ENCODE measurements at places on chromosomes 4 and X.

DNA sequence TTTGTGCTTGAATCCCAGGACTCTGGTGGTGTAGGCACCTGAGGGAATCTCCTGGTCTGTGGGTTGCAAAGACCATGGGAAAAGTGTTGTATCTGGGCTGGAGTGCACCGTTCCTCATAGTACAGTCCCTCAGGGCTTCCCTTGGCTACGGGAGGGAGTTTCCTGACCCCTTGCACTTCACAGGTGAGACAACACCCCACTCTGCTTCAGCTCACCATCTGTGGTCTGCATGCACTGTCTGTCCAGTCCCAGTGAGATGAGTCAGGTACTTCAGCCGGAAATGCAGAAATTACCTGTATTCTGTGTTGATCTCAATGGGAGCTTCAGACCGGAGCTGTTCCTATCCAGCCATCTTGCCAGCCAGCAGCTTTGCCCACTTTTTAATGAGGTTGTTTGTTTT, 353.0 kb upstream of the IRS4 start:
- DNase-seq = no peak

GRCh38 chr4:147737623-147738022, 5.7 kb downstream of the ARHGAP10 start:
- peak; percentile 28 for DNase-seq

- DNase-seq = no peak
Measured at GRCh38 chr4:139501527-139501926, 47.6 kb downstream of the RAB33B start.

DNA sequence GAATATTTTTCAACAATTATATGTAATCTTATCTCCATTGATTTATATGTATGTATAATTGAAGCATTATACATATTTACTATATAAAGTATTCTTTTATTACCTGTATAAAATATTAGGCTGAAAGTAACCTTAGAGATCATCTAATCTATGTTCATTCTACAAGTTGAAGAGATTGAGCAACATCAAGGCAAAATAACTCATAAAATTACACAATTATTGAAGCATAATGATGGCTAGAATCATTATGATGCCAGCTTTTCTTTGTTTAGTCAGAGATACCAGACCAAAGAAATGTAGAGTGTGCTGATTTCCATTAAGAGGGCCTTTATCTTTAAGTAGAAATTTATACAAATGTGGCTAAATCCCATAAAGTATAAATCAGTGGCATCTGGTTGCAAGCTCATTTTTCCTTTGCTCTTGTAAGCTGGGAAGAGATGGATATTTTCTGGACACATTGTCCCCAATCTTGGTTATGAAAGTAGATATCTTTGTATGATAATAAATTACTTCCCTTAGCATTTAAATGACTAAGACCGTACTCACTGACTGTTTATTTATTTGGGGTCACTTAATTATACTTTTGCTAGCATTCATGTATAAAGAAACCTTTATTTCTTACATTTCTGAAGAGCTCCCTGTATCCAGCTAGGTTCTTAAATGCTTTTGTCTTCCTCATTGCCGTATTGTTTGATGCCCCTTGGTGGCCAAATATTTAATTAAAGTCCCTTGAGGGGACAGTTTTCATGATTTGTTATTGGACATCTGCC, 339.8 kb downstream of the PCDH7 start:
- no peak for DNase-seq

- DNase-seq = no peak
Measured at GRCh38 chr4:89929425-89930159, 34.9 kb downstream of the MMRN1 start.

DNA sequence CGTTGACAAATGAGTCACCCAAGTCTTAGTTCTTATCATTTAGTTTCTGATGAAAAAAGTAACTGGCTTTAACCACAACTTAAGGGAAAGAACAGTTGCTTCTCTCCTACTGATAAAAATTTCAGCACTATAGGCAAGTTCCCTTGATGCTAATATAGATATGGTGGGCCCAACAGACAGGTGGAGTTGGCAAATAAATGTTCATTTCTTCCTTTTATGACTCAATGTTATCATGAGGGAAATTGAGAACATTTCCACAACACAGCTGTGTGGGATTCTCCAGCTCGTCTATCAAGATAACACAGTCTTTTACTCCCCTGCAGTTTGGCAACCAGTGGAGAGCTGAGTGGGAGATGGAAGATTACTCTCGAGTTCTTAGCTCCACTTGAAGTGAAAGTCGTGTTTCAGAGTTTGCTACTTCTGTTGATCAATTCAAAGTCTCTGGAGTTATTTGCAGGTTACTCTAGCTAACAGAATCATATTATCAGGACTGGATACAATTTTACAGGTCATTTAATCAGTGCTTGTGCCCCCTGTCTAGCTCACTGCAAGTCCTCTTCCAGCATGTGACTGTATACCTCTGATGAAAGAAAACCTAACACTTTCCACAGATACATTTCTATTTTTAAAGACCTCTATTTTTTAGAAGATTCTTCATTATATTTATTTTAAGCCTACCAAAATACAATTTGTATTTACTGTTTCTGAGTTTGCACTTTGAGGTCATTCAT, 270.6 kb upstream of the GK2 start:
- DNase-seq = no peak

DNA sequence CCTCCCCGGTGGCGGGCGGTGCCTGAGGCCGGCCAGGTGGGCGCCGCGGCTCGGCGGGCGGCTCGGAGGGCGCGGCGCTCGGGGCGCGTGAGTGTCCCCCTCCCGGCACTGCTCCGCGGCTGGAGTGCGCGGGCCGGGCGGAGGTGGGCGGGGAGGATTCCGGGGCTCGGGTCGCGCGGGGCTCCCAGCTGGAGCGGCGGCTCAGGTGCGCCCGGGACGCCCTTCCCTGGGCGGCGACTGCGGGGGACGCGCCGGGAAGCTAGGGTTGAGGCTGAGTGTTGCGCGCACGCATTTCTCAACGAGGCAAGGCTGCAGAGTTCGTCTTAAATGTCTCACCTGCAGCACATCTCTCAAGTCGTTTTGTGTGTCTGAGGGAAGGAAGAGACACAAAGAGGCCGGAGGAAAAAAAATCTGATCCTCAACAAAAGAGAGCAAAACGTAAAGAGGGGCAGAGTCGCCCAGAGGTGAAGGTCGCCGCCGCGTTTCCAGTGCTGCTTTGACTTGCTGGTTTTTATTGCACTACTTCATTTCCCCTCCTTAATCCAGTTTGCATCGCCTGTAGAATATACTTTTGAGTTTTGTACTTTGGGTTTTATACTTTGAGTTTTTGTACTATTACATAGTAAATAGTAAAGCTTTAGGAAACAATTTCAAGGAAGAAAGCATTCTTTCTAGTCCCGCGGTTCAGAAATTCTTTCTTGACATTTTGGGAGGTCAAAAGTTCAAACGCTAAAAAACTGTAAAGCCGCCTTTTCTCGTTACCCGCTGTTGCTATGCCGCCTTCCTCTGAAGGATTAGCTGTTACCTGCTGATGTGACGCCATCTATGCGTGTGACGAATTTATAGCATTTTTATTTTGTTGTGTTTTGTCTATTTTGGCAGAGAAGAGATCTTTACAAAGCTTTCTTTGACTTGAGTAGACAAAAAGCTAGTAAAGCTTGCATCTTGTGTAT, 106.5 kb upstream of the STOX2 start:
- DNase-seq = peak; percentile 79

- no peak for DNase-seq
Measured at GRCh38 chr4:183639291-183639690, 19.7 kb downstream of the RWDD4 start.

DNA sequence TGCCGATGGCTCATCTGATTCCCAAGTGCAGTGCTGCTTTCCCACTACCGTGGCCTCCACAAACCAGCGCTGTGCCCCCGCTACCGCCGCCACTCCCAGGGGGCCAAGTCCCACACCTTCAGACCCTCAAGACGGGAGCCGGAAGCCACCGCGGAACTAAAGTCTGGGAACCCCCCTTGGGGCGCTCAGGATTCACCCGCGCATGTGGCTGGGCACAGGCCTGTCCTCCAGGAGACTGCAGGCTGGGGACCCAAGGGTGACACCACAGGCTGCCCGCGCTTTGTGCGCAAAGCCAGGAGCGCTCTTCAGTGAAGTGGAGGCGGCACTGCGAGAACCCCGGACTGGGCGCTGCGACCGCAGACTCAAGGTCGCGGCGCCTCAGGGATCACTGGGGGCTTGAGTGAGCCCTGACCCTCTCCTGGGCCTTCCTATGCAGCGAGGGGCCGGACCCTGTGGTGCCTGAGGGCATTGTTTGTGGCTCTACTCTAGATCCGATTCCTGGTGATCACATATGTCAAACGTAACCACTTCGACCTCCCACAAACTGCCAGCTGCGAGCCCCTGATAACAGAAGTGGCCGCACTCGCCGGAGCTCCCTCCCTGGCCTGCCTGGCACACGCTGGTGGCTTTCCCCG, 20.4 kb upstream of the TBC1D14 start:
- DNase-seq = peak; percentile 46

- DNase-seq = no peak
Measured at GRCh38 chr4:153603835-153604234, 80.2 kb upstream of the TLR2 start.

GRCh38 chrX:103533511-103534216, 14.4 kb upstream of the RAB40A start:
- DNase-seq = peak; percentile 7

DNA sequence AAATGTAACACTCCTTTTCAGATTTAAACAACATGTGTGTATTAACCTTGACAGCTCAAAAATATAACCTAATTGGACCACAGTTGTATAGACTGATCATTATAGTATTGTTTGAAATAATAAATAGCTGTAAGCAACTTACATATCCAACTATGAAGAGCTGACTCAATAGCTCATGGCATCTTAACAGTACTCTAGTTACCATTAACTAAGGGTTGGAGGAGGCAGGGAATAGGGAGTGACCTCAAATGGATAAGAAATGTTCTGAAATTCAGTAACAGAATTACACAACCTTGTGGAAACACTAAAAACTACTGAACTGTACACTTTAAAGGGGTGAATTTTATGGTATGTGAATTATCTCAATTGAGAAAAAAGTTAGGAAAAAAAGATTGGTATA, 136.5 kb upstream of the CPEB2 start:
- no peak for DNase-seq

GRCh38 chr4:176988226-176988625, 195.5 kb upstream of the VEGFC start:
- DNase-seq = no peak

GRCh38 chrX:16188687-16189086, 21.4 kb downstream of the MAGEB17 start:
- DNase-seq = no peak

DNA sequence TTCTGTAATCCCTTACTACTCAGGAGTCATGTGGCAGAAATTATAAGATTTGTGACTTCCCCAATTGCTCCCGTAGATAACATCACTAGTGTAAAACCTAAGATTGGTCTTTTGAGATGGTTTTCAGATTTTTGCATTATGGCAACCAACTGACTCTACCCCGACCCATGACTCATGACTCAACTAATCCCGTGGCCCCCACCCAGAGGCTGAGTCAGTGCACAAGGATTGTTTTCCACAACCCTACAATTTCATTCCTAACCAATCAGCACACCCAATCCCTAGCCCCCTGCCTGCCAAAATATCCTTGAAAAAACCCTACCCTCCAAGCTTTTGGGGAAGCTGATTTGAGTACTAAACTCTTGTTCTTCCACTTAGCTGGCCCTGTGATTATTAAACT, 109.4 kb upstream of the FAM9C start:
- DNase-seq = no peak

DNA sequence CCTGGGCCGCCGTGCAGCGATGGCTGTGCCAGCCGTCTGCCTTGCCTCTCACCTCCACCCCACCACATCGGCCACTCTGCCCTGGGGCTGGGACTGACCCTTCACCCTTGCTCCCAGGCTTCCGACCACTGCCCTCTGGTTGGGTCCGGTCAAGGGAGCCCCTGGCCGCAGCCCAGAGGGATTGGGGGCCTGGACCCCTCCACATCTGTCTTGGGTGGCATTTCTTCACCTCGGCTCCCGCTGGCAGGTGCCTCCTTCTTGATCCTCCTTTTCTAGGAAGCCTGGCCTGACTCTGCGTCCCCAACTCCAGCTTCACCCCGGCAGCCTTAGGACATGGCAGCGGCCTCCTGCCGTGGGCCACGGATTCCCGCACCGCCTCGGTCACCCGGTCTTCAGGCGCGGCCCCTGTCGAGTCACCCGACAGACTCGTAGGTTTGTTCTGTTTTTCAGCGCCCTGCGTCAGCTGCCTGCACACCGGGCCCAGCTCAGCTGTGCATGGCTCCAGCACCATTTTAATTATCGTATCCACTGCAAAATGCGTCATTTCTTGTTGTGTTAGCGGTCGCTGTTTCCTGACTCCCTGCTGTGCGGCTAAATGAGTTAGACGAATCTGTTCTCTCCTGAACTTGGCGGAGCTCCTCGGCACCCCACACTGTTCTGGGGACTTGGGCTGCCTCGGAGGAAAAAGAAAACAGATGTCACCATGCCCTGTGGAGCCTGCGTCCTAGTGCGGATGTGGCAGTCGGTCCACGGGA, 124.0 kb downstream of the FAM53A start:
- no peak for DNase-seq

- DNase-seq = no peak
Measured at GRCh38 chr4:117610706-117611308, 423.5 kb upstream of the NDST3 start.
